ENCODE measurements at places on chromosomes 1 and 21.

GRCh38 chr21:34589511-34590282 lies 25.2 kb downstream of the RCAN1 start:
- no peak for DNase-seq

- no peak for DNase-seq
These were observed 73.4 kb upstream of the PKN2 start for GRCh38 chr1:88610687-88611086.

DNA sequence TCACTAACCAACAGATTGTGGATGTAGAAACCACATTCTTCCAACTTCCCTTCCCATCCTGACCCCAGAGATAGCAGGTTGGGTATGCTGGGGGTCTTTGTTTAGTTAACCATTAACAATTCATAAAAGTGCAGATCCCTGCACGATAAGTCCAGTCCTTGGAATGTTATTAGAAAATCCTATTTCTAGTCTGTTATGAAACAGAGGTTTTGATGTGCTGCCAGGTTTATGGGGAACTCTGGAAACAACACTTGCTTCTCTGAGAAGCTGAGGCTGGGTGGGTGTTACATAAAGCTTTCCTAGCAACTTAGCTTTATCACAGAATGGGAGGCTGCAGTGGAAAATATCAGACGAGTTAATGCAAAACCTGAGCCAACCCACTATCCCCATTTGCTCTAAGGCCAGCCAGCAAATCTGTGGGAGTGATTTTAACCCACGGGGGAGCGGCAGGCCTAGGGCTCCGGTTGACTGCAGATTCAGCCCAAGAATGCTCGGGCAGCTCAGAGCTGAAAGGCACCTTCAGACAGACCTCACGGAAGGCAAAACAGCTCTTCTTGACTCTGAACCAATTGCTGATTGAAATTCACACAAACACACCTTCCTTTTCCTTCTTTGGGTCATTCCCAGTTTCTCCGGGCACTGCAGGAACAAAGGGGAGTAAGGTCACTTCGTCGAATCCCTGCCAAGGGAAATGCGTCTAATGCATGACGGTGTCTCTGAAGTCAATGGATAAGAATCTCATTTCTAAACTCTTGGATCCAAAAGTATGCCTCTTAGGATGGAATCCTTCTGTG lies 111.7 kb upstream of the IRF2BP2 start:
- peak; percentile 51 for DNase-seq

- no peak for DNase-seq
These were observed 70.9 kb downstream of the RERE start for GRCh38 chr1:8746554-8746953.

DNA sequence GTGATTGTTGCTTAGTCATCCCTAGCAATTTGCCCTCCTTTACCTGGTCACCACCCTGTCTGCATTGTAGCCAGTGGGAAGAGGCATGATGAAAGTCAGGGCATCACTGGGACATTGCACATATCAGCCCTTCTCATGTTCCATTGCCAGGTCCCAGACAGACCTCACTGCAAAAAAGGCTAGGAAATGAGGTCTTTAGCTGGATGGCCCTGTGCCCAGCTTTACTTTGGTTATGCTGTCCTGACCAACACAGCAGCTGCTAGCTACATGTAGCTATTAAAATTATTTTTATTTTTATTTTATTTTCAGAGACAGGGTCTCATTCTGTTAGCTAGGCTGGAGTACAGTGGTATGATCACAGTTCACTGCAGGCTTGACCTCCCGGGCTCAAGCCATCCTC lies 52.9 kb downstream of the TNN start:
- no peak for DNase-seq

GRCh38 chr1:167244244-167244643 lies 23.6 kb downstream of the POU2F1 start:
- DNase-seq: no peak

GRCh38 chr1:87979079-87979478 lies 650.4 kb downstream of the LMO4 start:
- DNase-seq: no peak

DNA sequence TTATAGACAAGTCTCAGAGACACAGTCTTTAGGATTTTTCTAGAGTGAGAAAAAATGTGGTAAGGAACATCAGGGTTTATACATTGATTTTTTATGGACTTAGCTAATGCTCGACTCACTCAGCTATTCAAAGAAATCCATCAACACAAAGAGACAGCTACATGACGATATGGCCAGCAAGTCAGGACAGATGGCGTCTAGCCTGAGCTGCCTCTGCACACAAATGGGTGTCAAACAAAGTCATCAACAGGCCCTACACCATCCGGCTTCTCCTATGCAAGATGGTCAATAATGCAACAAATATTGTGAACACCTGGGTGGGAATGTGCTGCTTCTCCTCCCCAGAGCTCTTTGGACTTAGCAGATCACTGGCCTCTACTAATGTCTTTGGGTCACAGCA lies 13.3 kb upstream of the ERICH3 start:
- DNase-seq: no peak

- DNase-seq: no peak
These were observed 34.7 kb downstream of the UBE2G2 start for GRCh38 chr21:44766818-44767354.

DNA sequence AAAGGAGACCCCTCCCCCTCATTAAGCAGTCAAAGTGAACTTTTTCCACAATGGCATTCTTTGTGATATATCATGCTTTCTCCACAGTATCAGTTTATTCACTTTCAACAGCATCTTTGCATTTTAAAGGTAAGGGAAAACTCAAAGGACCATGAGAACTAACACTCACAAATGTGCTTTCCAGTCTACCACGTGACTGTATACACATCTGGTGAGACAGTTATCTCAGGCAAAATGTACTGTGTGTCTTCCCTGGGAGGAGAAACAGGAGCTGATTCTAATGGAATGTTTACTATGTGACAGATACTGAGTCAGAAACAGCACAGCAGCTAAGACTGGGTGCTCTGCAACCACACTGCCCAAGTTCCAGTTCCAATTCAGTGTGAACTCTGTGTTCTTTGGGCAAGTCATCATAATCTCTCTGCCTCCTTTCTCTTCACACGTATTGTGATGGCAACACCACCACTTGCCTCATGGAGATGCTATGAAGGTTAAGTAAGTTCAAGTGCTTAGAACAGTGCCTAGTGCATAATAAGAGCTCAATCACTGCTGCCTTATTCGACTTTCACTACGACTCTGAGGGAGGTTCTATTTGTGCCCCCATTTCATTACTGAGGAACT lies 79.0 kb downstream of the SLC45A1 start:
- DNase-seq: no peak

GRCh38 chr1:106975944-106976343 lies 80.5 kb upstream of the PRMT6 start:
- DNase-seq: no peak

- DNase-seq: no peak
These were observed 13.8 kb downstream of the FGGY start for GRCh38 chr1:59310549-59311250.

DNA sequence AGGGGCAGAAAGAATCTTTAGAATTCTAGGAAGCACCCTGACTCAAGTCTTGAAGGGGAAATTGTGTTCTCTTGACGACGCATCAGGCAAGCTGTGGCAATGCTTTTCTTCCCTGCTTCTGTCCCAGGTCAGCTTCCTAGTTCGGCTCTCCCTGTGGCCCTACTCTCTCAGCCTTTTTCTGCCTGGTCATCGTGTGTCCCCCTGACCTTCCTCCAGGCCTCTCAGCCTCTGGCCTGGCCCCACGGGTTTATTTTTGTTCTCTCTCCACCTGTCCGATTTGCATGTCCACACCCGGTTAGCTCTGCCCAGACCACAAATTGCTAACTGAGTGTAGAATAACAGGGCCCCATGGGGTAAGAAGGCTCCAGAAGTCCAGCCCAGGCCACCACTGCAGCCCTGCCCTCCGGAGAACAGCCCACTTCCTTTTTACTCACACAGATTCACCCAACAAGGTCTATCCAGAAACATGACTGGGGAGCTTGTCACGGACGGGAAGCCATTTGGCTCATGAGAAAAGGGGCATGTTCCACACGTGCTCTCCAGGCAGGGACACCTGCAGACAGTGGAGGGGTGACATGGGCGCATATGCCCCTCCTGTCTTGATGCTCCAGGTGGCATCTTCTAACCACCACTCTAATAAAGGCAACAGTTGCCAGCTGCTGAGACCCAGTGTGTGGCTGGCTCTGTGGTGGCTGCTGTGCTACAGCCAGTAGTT lies 9.8 kb downstream of the KCNN3 start:
- DNase-seq: no peak

DNA sequence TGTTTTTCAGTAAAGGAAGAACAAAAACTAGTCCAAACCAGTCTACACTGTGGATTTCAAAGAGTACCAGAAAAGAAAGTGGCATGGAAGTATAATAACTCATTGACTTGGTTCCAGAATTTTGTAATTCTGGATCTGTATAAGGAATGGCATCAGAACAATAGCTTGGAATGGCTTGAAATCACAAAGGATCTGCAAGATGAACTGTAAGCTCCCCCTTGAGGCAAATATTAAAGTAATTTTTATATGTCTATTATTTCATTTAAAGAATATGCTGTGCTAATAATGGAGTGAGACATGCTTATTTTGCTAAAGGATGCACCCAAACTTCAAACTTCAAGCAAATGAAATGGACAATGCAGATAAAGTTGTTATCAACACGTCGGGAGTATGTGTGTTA lies 21.3 kb downstream of the CHODL start:
- no peak for DNase-seq

DNA sequence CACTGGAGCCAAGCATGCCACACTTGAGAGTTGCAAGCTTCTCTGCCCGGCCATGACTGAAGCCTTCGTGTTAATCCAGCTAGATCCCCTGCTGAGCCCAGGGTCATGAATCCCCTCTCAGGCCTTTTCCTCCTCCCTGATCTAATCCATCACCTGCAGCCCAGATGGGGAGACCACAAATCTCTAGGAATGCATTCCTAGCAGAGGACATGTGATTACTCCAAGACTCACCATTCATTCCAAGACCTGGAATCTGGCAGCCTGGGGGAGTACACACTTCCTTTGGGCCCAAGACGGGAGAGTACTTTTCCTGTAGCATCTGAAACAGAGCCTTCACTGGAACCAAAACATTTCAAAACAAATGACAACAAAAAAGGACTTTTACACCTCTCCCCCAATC lies 269.3 kb upstream of the NFIA start:
- DNase-seq: no peak

DNA sequence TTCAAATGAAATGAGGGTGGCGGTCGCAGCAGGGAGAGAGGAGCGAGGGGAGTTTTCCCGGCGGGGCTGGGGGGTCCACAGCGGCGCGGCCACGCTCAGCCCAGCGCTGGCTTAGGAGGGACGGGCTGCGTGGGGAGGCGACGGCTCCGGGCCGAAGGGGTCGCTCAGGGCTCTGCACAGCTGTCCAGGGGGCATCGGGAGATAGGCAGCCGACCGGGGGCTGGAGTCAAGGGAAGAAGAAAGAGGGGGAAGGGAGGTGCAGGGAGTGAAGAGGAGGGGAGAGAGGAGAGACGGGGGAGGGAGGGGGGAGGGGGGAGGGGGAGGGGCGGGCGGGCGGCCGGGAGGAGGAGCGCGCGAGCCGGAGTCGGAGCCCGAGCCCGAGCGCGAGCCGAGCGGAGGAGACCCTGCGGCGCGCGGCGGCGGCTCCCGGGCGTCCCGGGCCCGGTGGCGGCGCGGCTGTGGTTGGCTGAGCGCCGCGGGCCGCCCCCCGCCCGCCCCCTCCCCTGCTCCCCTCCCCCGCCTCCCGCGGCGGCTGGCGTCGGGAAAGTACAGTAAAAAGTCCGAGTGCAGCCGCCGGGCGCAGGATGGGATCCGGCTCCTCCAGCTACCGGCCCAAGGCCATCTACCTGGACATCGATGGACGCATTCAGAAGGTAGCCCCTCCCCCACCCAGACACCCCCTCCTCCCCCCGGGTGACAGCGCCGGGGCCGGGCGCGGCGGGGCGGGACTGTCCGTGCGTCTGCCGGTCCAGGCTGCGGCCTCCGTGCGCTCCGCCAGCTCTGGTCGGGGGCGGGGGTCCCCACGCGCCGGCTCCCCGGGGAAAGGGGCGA lies at the start of gene PDE9A:
Gene PDE9A (plus strand): TSS at position 391 of the 831 bp plus-strand sequence. CDS start 194 bp downstream, at position 585.
- no peak for DNase-seq

DNA sequence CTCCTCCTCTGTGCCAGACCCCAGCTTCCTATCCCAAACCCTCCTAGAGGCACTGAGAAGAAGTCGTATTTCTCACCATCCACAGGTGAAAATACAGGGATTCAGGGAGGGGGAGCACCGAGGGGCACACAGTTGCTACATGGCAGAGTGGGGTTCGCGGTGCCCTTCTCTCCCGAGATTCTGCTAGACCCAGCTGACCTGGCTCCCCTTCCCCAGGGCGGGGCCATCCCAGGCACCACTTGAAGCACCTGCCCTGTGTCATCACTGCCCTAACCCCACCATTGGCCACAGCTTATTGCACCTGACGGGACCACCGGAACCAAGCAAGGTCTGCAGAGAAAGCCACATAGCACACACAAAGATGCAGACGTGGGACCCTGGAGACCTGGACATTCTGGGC lies 30.5 kb downstream of the SDC3 start:
- DNase-seq: no peak

DNA sequence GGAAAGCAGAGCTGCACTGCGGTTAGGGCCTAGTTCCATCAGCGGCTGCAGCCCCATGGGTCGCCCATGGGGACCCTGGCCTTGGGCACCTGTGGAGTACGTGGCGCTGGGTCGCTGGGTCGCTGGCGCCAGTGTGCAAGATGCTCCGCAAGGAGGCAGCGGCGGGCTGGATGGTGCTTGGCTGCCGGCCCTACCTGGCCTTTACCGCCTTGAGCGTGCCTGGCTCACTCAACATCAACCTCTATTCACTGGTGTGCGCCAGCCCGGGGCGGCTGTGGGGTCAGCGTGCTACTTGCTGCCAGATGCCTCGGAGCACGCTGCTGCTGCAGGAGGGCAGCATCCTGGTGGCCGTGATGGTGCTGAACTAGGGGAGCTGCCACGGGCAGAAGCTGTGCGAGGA lies 85.1 kb upstream of the RHOU start:
- DNase-seq: no peak

DNA sequence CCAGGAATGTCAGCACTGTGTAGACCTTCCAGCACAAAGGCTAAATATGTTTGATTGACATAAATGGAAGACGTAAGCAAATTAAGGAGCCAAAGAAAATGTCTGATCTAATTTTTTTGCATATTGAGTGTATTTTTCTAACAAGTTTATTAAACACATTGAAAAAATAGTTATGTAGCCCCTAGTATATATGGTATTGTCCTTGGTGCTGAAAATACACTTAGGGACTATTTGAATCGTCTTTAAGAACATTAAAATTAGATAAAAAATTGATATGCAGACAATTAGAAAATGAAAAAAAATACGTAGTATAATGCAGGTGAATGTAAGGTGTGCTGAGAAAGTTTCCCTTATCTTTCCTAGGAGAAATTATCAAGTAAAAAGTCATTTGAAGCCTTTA lies 337.0 kb downstream of the OMA1 start:
- DNase-seq: no peak

DNA sequence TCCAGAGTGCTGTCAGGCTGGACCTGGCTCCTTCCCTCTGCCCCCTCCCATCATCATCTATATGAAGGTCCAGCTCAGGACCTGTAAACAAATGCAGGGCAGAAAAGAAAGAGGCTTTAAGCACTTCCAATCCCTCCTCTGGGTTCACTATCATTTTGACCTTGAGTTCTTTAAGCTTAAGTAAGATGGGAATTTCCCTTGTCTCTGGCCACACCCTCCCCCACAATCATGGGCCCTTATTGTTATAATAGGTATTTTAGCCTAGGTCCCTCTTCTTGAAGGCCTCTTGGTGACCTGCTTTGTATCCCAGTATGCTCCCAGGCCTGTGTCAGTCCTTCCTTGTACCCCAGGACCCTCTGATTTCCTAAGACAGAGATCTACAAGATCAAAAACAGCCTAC lies 45.1 kb upstream of the EPS15 start:
- DNase-seq: no peak

GRCh38 chr1:207181847-207182246 lies 77.8 kb downstream of the C4BPA start:
- DNase-seq: no peak

GRCh38 chr1:168801032-168801745 lies 72.2 kb upstream of the DPT start:
- no peak for DNase-seq

Measured in smooth muscle cell of the brain vasculature (primary cell).